SK-N-MC (cell line): ENCODE measurements at places on chromosomes 11 and 22.

DNA sequence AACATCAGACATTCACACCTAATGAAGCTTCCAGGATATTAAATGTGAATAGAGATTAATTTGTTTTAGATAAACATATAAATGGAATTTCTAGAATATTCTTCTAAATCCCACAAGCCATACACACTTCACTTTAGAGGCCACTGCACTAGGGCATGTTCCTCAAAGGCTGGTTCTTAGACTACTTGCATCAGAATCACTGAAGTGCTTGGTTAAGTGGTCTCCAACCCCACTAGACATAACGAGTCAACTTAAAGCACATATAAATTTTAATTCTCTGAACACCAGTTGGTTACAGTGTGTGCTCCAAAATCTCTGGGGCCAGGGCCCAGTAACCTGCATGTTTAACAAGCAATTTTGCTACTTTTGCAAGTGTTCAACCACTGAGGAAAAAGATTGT, 7.9 kb upstream of the ALKBH8 start:
- DNase-seq = no peak

- no peak for DNase-seq
Measured at GRCh38 chr22:46752988-46753310, 9.5 kb upstream of the TBC1D22A start.

GRCh38 chr11:64885367-64886286, 7.2 kb upstream of the EHD1 start:
- no peak for DNase-seq

DNA sequence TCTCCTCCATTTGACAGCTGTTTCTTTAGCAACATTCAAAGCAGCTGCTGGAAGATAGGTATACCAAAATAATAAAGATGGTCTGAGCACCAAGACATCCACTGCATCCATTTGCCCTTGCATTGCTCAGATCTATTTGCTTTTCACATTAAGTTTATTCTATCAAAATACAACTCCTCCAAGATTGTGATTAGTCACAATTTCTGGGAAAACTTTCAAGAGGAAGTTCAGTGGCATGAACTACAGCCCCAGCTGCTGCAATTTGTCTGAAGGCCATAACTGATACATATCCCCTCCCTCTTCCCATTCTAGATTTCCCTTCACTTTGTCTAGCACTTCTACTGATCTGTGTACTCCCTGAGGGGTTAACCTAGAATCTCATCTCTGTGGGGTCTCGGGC, 117.5 kb upstream of the CEP126 start:
- DNase-seq = no peak

DNA sequence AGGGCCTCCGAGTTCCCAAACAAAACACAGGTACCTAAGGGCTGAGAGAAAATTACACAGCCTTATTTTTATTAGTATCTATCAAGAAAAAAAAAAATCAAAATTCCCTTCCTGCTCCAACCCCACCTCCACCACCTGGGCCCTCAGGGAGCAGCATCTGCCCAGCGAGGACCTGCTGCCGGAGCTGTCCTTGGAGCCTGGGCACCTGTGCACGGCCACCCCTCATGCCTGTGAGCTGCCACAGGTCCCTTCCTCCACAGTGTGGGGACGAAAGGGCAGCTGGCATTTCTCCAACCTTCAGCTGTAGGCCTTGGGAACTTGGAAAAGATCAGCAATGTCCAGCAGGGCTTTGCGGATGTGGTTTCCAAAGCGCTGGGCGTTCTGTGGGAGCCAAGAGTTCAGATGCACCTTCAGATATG, 6.3 kb upstream of the SYCE3 start:
- no peak for DNase-seq

DNA sequence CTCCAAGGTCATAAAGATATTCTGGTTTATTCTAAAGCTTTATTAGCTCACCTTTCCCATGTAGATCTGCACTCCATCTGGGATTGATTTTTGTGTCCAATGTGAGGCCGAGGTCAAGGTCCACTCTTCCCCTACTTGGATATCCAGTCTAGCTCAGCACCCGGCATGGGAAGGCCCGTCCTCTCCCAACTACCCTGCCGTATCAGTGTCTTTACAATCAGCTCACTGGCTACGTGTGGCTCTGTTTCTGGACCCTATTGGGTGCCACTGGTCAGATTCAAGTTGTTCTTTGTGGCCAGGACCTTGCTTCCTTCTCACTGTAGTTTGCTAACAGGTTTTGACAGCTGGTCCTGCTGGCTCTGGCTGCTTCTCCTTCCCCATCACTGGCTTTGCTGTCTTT, 30.9 kb downstream of the KCNQ1OT1 start:
- no peak for DNase-seq

GRCh38 chr11:31529701-31530100, 20.1 kb downstream of the ELP4 start:
- no peak for DNase-seq

DNA sequence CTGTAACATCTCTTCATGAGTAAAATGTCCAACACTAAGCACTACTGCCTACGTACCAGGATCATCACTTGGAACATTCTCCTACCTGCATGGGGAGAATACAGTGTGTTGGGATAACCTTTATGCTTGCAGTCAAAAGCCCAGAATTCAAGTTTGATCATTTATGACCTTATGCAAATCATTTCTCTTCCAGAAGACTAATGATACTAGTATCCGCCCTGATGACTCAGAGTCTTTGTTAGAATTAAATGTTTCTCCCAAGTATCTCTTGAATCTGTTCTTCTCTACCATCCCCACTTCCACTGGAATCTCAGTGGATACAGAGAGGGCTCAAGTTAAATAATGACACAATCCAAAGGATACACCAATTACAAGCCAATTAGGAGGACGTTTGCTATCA, 12.4 kb downstream of the MAJIN start:
- DNase-seq = no peak

DNA sequence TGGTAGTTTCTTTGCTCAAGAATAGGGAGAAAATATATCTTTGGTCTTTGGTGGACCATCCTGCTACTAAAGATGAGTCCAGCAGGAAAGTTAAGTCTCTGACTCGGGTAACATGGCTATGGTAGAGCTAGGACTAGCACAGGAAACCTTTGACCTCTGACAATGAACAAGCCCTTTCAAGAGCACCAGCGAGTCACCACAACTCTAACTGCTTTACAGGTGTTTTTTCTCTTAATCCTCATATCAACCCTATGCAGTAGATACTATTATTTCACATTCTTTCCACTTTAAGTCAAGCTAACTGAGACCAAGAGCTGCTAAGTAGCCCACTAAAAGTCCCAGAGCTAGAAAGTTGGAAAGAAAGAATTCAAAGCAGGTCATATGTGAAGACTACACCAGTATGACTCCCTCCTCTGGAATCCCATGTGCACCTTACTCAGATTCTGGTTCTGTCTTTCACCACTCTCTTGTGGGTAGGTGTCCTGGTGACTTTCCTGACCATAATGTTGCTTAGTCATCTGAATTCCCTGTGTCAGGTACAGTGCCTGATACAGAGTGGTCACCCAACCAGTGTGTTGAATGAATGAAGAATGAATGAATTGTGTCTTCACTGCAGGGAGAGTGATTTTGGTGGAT, 53.8 kb upstream of the ME3 start:
- no peak for DNase-seq

- no peak for DNase-seq
Measured at GRCh38 chr11:8023831-8024555, 36.9 kb downstream of the EIF3F start.
